ENCODE measurements at places on chromosomes 2 and 18. TPM values are rescaled to one million over a fixed set of nuclear protein-coding genes. Genes with fewer than 3 reads are reported as not detected.
A peak's percentile ranks its signal among the peaks of the same experiment; 100 is the strongest.

GRCh38 chr18:6722690-6723089 lies 6.8 kb upstream of the ARHGAP28 start:
- DNase-seq, result no peak

GRCh38 chr2:21715887-21716286 lies 592.1 kb downstream of the TDRD15 start:
- DNase-seq, result no peak

- DNase-seq, result peak; percentile 60
Measured at GRCh38 chr2:88450186-88450585, 2.3 kb downstream of the FOXI3 start.

Gene TMEM17
- 2.0 TPM for total RNA-seq

Gene HJURP
- total RNA-seq, result 1.2 TPM

DNA sequence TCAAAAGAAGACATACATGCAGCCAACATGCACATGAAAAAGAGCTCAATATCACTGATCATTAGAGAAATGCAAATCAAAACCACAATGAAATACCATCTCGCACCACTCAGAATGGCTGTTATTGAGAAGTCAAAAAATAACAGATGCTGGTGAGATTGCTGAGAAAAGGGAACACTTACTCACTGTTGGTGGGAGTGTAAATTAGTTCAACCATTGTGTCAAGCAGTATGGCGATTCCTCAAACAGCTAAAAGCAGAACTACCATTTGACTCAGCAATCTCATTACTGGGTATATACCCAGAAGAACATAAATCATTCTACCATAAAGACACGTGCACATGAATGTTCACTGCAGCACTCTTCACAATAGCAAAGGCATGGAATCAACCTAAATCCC lies 95.5 kb upstream of the XIRP2 start:
- no peak for DNase-seq

GRCh38 chr2:130755256-130756052 lies at the start of gene AMER3:
TSS of gene AMER3 (plus strand) at chr2:130755540. CDS start at chr2:130762073, 6,533 bp downstream.
- DNase-seq, result no peak

GRCh38 chr2:17830053-17831034 lies 14.1 kb downstream of the MSGN1 start:
- peak; percentile 83 for DNase-seq

DNA sequence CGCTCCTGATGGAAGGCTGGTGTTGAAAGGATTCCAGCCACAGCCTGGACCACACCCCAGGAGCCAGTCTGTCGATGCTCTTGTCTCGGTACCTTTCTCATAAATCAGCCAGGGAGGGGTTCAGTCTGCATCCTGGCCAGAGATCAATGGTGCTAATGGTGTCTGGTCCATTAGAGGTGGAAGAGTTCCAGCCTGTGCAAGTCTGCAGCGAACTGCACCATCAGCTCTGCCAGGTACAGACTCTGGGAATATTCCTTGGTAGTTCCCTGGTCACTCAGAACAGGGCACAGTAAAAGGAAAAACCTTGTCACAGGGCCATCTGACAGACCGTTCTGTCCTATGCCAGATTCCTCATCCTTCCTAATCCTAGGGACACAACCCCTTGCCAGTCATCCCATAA lies 164.3 kb downstream of the MTCL1 start:
- DNase-seq, result no peak

Gene HOXD3
- total RNA-seq, result 1.7 TPM

Gene RBM43
- 9.4 TPM for total RNA-seq

- DNase-seq, result no peak
Measured at GRCh38 chr18:23816740-23817139, 127.5 kb downstream of the LAMA3 start.

GRCh38 chr2:64140665-64141200 lies 3.5 kb downstream of the PELI1 start:
- DNase-seq, result no peak

- DNase-seq, result no peak
Measured at GRCh38 chr2:104851291-104852089, 2.4 kb upstream of the POU3F3 start.

Gene GGCX
- 73.2 TPM for total RNA-seq

GRCh38 chr2:216839688-216840087 lies 20.2 kb downstream of the TNP1 start:
- DNase-seq, result no peak

GRCh38 chr2:234373060-234373459 lies 123.8 kb downstream of the ARL4C start:
- DNase-seq, result no peak

All from upper lobe of right lung (tissue), 1 donor.